NCI-H524 (cell line): ENCODE measurements at places on chromosomes 6 and 20.

DNA sequence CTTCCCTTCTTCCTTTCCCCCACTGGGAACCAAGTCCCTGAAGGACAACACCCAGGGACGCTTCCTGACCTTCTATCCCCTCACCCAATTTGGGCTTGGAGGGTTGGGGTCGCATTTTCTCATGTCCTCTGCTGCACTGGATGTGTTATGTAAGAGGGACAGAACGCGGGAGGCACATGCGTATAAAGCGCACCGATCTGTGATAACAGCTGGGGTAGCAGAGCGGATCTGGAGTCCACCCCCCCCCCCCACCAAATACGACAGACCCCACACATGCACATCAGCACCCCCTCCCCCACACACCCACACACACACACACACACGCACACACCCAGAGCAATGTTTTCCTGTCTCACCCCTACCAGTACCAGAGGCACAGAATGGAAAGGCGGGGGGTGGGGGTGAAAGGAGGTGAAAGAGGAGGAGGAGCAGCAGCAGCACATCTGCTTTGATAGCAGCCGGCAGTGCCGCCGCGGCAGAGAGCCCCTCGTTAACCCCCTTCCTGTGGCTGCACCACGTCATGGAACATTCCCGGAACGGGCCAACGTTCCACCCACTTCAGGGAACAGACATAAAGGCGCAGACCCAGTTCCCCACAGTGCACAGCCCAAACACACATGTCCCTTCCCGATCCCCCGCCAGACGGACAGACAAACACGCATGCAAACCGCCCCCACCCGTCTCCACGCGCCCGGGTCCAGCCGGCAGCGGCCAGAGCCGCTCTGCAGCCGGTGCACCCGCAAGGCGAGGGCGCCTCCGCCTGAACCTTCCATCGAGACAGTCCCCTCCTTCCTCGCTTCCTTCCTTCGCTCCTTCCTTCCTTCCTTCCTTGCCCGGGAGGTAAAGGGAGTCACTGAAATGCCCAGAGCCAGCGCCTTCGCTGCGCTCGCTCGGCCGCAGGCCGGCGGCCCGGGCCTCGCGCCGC is 590 bp downstream of the HIVEP2 start:
- peak; percentile 67 for DNase-seq

- DNase-seq, result no peak
Measured at GRCh38 chr20:45899046-45899835, 8.1 kb downstream of the CTSA start.

DNA sequence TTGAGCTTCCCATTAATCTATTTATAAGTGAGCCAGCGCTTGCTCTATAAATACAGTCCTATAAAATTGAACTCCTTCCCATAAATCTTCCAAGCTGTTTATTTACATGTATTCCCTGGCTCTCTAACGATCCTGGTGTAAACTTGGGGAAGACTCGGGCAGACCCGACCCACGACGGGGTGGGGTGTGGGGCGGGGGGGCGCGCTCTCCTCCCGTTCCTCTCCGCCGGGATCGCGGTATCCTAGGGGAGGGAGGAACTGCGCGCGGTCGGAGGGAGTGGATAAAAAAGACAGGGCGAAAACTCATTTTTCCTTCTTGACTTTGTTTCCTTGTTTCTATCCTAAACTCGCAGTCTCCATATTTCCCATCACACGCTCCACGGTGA is 31.1 kb downstream of the TFAP2B start:
- no peak for DNase-seq

- DNase-seq, result no peak
Measured at GRCh38 chr6:38476141-38476540, 163.6 kb downstream of the BTBD9 start.

DNA sequence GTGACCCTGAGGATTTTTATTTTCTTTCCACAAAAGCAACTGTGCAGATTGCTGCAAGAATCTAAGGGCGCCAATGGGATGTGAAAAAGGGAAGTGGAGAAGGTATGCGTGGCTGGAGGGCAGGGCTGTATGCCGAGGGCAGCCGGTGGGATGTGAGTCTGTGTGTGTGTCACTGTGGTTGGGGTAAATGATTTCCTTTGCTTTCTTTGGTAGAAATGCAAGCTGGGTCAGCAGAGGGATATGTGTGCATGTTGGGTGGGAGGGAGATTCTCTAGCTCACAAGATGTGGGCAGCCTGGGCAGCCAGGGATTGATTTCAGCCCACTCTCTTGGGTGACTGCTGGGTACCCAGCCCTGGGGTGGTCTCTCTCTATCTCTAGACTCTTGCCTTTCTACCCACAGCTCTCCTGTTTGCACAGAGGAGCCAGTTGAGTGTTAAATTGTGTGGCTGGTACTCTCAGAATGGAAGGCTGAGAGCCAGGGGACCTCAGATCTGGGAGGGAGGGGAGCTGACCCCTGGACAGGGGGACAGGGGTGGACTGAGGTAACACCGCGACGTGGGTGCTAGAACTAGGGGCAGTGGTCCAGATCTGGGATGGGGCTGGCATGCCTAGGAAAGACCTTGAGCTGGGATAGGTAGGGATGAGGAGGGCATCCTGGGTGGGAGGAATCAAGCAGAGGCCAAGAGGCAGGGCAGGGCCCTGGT is 136.8 kb upstream of the RNF24 start:
- no peak for DNase-seq

- DNase-seq, result no peak
Measured at GRCh38 chr6:56227071-56227879, 20.1 kb downstream of the COL21A1 start.
